NCI-H460 (cell line): ENCODE measurements at places on chromosomes 5 and 9.

DNA sequence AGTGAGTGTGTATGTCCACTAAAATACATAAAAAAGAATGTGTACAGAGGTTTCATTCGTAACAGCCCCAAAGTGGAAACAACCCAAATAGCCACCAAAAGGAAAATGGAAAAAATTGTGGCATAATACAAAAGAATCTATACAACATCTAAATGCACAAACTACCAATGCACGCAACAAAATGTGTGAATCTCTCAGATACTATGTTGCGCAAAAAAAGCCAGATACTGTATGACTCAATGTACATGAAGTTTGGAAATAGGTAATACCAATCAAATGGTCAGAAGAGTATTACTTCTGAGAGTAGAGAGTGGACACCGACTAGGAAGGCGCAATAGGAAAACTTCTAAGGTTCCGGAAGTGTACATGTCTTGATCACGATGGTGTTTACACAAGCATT lies 2.4 kb downstream of the XPA start:
- DNase-seq = no peak

- no peak for DNase-seq
Measured at GRCh38 chr5:143208781-143209510, 194.5 kb downstream of the NR3C1 start.

- DNase-seq = no peak
Measured at GRCh38 chr5:117461403-117461802, 886.8 kb upstream of the SEMA6A start.

DNA sequence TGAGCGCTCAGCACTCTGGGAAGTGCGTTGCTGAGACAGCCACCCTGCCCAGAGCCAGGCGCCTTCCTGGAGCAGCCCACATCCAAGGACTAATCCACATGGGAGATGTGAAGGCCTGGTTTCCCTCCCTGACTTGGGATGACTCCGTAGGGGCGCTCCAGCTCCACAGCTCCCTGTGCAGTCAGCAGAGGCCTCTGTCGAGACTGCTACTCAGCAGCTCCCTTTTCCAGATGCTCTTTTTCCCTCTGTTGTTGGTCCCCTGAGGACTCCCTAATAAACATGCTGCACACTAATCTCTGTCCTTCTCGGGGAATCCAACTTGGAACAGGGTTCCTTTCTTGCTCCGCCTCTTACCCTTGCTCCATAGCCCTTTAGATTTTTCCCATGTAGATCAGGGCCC lies 237.3 kb downstream of the ZSWIM6 start:
- DNase-seq = no peak

GRCh38 chr5:119037496-119038215 lies 33.2 kb upstream of the DMXL1 start:
- no peak for DNase-seq

DNA sequence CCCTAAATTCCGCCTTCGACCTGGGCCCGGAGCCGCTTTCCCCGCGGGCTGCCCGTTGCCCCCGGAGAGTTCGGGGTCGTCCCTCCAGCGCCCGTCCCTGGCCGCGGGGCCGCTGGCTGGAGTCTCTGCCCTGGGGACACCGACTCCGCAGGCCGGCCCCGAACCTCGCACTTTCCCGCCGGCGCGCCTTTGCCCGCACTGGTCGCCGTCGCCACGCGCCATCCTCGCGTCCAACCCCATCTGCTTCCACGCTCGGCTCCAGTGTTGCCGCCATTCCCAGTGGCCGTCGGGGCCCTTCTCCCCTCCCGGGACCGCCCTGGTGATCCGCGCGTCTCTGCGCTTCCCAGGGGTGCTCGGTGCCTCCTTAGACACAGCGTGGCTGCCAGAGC lies 11.0 kb downstream of the LHX3 start:
- no peak for DNase-seq

DNA sequence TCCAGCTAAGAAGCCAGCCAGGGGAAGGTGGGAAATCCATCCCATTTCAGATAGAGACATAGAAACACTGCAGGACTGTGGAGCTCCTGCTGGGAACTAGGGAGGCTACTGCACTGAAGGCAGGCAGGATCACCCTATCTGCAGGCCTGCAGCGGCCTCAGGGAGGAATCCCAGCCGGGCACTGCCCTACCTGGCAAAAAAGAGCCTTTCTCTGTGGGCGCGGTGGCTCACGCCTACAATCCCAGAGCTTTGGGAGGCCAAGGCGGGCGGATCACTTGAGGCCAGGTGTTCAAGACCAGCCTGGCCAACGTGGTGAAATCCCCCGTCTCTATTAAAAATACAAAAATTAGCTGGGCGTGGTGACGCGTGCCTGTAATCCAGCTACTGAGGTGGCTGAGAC lies 71.4 kb upstream of the PHYKPL start:
- DNase-seq = no peak

DNA sequence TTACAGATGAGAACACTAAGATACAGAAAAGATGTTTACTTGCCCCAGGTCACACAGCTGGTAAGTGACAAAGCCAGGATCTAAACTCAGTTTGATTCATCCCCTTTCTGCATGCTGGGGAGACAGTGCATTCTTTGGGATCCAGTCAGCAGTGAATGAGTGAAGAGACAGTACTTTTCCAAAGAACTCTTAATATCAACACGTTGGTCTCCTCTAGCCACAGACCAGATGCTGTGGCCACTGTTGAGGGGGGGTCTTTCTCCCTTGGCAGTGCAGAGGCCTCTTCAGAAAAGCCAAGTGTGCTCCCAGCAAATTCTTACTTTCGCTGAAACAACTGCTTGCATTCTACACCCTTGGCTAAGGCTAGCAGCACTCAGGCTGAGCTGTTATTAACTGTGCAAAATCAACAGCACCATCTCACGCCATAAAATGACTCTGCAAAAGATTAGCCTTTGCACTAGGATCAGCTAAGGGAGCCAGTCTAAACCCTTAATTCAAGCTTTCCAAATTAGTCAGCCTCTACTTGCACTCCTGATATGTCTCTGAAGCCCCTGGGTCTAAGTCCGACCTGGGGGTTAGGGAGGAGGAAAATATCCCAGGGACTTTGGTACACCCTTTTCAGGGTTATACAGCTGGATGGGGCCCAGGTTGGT lies 4.8 kb upstream of the TMEM171 start:
- DNase-seq = no peak

- no peak for DNase-seq
Measured at GRCh38 chr9:129030191-129030590, 2.1 kb upstream of the SH3GLB2 start.

DNA sequence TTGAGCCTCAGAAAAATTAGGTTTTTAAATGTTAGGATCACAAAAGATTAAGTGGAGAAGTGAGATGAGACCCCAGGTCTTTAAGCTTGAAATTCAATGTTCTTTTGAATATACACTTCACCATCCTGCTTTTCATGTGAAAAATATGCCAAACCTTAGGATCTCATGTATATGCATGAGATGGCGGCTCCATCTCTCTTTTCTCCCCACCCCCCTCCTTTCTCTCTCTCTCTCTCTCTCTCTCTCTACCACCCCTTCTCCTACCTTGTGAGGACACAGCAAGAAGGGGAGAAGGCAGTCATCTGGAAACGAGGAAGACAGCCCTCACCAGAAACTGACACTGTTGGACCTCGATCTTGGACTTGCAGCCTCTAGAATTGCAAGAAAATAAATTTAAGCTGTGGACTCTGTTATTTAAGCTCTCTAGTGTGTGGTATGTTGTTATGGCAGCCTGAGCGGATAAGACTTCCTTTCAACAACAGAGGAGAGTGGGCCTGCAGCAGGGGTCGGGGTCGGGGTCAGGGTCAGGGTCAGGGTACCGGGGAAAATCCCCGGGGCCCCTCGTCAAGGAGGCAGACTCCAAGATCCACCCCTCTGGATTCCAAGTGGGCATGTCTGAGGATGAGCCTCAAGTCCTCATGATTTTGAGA lies 16.4 kb upstream of the ALDH1B1 start:
- no peak for DNase-seq

- DNase-seq = no peak
Measured at GRCh38 chr5:41995193-41995592, 70.1 kb downstream of the FBXO4 start.

GRCh38 chr5:32780508-32780919 lies 69.4 kb downstream of the NPR3 start:
- DNase-seq = no peak

DNA sequence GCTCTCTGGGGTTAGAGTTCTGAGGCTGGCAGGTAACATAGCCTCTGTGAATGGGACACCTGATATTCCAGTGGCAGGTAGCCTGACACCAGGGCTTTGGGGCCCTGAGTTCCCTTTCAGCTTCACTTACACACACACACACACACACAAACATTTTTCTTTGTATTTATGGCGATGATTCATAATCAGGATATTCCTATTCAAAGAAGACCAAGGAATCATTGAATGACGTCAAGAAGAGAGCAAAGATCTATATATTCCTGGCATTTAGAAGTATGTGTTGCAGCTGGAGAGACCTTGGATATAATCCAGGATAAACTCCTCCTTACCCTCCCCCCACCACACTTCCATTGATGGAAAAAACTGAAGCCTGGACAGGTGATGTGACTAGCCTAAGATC lies 7.9 kb upstream of the ENTREP1 start:
- no peak for DNase-seq

DNA sequence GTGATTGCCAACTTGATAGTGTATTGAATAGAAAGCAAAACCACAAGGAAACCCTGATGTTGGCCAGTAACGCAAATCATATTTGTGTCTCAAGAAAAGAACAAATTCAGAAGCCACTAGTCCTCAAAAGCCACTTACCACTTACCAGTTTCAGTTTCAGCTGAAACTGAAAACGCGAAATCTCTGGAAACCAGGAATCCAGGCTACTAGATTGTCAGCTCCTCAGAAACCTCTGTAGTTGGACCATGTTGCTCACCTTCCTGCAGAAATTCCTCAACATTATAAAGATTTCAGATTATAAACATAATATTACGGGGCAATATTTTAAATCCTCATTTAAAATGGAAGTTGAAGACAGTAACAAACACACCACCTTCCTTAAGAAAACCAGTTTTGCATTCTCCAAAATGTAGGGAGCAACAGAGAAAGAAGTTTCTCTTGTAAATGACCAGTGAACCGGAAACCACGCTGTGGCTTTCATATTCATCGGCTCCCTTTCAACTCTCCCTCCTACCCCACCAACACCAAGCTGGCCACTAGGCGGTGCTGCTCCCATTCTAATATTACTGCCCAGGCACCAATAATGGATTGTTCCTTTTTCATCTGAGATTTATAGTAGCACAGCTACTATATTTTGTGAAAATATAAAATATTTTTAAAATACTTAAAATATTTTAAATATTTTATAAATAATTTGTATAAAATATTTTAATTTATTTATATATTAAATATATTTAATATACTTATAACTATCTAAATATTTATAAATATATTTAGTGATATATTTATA lies 8.7 kb upstream of the TMED7 start:
- peak; percentile 83 for DNase-seq

GRCh38 chr5:56984445-56984844 lies 32.5 kb upstream of the MIER3 start:
- DNase-seq = no peak

GRCh38 chr5:131593921-131594320 lies 41.1 kb downstream of the RAPGEF6 start:
- DNase-seq = no peak

DNA sequence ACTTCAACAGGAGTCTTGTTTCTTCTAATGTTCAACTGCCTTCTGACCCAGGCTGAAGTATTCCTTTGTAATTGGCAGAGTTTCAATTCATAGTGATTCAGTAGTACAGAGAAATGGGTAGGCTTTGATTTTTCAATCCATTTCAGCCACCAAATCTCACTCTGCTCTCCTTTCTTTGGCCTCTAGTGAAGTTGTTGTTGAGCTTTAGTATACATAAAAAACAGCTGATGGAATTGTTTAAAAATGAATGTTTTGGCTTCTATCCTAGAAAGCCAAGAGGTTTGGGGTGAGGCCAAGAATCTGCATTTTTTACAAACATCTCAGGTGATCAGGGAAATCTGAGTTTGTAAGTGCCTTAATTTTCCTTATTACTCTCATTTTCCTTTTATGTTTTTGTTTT lies 182.9 kb upstream of the MAP1B start:
- DNase-seq = no peak

DNA sequence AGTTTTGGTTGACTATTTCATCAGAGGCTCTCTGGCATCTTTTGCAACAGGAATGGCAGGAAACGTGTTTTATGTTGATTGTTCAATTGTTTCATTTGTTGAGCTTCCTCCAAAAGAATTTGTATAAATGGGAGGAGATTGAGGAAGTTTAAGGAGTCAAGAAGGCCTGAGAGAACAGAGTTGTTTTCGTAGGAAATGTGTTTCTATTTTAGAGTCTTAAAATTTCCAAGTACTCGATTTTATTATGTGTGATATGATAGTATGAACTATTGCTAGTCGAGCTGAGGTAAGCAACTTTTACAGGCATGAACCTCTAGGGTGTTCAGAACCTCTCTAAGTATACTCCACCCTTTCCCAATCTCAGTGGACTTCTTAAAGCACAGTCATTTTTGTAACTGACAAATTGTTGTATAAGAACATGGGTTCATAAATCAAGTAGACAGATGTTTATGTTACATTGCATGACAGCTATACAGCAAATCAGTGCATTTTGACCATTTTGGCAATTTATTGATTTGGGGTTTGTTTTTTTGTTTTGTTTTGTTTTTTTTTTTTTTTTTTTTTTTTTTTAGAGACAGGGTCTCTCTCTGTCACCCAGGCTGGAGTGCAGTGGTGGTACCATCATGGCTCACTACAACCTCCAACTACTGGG lies 47.4 kb downstream of the POLK start:
- no peak for DNase-seq

- DNase-seq = no peak
Measured at GRCh38 chr9:16000811-16001210, 448.0 kb downstream of the CCDC171 start.

DNA sequence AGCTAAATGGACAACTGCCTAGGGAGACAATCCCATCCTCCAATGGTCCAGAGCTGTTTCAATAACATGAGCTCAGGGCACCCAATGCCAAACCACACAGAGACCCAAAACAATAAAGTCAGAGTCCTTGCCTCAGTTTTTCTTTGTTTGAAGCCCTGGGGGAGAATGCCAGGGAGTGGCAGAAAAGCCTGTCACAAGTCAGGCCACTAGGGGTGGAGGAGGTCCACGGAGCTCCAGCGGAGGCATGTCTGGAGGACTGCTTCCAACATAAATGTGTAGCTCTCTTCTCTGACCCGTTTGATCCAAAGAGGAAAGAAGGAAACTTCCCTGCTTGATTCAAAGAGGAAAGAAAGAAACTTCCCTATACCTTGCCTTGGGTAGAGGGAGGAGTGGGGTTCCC lies 175.3 kb downstream of the HSPA4 start:
- DNase-seq = no peak

DNA sequence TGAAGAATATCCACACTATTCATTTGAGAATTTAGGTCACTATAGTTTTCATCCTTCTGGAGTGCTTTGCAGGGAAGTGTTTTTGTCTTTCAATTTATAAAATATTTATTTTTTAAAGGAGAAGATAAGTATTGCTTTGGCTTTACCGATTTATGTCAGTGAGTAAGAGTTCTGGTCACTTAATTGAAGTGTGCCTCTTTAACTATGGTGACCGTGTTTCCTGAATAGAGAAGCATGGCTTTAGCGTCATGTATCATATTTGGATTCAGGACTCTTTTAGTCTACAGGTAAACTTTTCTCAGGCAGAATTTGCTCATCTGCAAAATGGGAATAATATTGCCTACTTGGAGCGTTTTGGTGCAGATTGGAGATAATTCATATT lies 902 bp downstream of the BDP1 start:
- no peak for DNase-seq
